ENCODE measurements at places on chromosomes 12 and 14.

DNA sequence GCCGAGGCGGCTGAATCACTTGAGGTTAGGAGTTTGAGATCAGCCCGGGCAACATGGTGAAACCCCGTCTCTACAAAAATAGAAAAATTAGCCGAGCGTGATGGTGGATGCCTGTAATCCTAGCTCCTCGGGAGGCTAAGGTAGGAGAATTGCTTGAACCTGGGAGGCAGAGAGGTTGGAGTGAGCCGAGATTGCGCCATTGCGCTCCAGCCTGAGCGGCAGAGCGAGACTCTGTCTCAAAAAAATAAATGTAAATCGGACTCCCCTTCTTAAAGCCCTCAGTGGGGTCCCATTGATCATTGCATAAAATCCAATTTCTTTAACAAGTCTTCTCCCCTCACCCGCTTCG, 908 bp downstream of the TDP1 start:
- no peak for DNase-seq

DNA sequence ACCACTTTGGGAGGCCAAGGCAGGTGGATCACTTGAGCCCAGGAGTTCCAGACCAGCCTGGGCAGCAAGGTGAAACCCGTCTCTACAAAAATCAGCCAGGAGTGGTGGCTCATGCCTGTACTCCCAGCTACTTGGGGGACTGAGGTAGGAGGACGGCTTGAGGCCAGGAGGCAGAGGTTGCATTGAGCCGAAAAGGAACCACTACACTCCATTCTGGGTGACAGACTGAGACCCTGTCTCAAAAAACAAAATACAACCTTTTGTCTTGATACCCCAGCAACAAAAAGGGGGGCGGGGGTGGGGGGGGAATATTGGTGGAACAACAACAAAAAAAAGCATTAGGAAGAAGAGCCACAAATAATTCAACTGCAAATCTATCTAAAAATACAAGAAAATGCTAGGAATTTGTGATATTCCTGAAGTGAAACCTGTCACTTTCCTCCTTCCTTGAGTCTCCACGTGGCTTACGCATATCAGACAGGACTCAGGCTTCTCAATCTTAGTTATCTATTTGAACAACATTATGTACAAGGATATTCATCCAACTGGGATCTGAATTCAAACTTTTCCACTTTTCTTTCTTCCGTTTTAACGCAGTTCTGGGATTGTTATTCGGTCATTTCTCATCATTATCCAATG, 1.3 kb downstream of the R3HDM2 start:
- no peak for DNase-seq

DNA sequence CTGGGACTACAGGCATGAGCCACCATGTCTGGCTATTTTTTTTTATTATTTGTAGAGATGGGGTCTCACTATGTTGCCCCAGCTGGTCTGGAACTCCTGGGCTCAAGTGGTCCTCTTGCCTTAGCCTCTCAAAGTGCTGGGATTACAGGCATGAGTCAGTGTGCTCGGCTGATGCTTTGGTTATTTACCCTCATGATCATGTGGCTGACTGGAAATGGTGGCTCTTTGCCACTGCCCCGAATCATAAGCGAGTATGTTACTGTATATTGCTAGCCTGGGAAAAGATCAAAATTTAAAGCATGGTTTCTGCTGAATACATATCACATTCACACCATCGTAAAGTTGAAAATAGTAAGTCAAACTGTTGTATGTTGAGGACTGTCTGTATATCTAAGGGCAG, 101.1 kb downstream of the RGS6 start:
- no peak for DNase-seq

DNA sequence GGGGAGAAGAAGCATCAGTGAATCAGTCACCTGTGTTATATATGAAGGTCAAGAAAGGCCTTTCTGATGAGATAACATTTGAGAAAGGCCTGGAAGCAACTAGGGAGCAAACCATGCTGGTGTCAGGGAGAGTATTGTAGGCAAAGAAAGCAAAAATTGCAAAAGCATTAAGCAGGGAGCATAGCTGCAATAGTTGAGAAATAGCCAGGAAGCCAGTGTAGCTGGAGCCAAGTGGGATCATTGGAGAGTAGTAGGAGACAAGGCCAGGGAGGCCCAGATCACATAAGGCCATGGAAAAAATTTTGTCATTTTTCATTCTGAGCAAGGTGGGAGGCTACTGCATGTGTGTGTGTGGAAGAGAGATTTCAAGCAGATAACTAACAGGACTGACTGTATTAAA, 18.8 kb upstream of the MAGOHB start:
- no peak for DNase-seq

GRCh38 chr12:52208424-52209165, 16.8 kb upstream of the KRT80 start:
- no peak for DNase-seq

DNA sequence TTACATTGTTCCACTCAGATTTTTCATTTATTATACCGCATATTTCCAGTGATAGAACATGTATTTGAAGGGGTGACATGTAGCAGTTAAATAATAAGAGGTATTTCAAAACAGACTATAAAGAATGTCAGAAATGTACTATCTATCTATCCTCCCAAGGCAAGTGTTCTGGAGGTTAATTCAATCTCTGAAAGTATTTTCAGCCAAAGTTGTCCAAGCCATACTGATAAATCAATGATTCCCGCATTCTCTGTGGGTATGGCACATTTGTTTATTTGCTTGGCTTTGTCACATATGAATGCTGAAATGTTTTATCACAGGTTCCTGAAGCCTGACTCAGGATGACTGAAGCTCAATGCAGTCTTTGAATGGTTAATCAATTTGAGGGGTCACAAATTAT, 35.8 kb downstream of the KCNH5 start:
- no peak for DNase-seq

- no peak for DNase-seq
Observed at GRCh38 chr14:87386524-87386923, 606.5 kb downstream of the GALC start.

DNA sequence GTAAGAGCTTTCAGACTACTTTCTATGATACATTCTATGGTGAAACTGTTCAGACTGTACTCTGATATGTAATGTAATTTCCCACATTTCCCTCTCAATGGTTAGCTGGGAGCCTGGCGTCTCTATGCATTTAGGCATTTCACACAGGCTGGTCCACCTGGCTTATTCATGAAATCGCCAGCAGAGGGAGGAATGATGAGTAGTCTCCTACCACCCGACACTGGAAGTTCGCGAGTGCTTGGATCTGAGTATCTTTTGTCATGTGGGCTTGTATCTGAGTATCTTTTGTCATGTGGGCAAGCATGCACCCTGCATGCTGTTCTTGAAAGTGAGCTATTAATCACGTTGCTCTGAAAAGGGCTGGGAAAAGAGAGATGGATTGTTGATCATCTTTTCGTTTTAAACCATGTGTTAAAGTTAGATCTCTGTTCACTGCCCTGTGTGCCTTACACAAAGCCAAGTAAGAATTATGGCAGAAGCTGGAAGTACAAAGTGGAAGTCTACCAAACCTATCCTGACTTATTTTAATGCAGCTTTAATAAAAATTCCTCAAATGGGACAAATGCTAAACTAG, 235.0 kb downstream of the ATP23 start:
- no peak for DNase-seq

DNA sequence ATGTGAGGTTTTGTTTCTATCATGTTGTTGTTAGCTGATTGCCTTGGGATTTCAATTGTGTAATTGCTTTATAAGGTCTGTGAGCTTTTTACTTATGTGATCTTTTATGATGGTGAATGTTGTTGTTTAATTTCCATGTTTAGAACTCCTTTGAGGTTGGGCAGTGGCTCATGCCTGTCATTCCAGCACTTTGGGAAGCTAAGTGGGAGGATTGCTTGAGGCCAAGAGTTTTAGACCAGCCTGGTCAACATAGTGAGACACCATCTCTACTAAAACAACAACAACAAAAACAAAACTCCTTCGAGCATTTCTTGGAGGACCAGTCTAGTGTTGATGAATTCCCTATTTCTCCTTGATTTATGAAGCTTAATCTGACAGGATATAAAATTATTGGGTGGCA, 102.1 kb upstream of the PMCH start:
- DNase-seq: no peak

- no peak for DNase-seq
Observed at GRCh38 chr12:132275110-132275531, 54.3 kb downstream of the GALNT9 start.

GRCh38 chr14:66824251-66824650, 316.3 kb downstream of the GPHN start:
- no peak for DNase-seq

DNA sequence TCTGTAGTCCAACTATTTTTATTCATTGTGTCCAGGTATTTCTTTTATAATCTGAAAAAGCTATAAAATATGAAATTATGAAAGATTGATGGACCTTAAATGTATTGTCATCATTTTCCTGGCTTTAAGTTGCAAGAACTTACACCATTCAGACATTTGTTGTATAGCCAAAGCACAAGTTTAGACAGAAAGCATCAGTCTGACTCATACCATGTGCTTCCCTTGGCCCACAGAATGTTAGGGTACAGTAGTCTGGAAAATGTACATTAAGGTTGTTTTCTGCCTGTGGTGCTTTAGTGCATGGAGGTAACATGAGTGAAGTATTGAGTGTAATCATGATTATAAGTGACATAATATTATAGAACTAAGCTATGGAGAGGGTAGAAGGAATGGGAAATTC, 1002.5 kb downstream of the BCL11B start:
- no peak for DNase-seq

DNA sequence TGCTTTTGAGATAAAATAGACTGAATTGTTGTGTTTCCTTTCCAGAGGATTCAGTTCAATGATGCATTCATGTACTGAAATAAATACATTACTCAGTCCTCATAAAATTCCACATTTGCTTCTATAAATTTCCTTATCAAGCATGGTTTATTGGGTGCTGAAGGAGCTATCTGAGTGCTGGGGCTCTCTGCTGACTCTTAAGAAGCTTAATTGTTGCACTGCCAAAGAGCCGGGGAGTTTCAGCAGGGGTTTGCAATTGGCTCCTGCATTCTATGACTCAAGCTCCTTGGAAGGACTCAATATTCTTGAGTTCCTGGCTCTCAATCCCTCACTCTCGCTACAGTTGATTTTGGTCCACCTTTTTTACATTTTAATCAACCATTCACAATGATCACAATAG, 69.8 kb upstream of the PYGL start:
- peak; percentile 6 for DNase-seq

DNA sequence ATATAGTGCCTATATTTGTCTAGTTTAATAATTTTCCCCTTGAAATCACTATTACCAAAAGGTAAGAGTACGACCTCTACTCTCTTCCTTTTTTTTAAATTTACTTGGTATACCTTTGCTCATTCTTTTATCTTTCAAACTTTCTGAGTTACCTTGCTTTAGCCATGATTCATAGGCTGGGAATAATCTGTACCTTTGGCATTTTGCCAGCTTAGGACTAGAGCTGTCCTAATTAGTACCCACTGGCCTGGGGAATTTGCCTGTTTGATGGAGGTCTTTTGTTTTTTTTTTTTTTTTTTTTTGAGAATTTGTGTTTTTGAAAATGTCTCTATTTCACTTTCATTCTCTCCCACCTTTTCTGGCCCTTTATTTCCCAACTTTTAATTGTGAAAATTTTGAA, 8.7 kb upstream of the SLC4A8 start:
- DNase-seq: no peak

DNA sequence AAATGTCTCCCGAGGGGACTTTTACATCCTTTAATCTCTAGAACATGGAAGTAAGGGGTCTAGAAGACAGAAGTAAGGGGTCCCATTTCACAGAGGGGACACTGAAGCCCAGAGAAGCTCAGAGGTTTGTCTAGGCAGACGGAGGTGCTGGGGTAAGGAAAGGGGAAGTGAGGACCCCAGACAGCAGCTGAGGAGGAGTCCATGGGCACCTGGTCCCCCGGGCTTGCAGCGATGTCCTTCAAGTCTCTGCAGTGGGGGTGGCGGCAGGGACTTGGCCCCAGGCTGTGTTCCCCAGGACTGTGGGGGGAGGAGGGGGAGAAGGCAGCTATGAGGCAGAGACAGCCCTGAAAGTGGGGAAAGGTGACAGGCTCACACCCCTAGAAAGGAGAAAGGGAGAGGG, 30.7 kb downstream of the DTX1 start:
- no peak for DNase-seq

DNA sequence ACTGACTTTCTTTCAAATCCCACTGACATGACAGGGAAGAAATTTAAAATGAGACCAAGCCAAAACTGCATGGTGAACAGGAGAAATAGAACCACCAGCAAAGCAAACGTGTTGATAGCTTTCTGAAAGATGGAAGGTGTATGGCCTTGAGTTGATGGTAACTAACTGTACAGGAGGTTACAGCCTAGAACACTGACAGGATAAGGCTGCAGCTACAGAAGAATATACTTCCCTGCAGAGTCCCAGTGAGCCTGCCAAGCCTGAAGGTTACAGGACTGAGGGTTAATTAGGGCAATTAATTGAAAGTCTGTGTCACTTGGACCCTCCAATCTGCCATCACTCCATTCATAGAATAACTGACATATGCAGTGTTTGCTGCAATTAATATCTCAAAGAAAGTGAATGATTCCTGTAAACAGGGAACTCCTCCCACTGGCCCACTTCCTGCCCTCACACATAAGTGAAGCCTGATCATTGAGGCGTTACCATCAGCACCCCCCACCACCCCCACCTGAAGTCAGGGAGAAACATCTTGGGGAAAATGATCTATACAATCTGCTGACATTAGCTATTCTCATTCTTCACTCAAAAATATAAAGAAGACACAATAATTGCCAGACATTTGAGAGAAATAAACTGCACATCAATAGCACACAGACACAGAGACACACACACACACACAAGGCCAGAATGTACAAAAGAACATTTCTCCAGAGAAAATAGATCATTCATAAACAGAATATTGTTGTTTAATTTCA, 73.4 kb downstream of the GTF2A1 start:
- no peak for DNase-seq

GRCh38 chr14:36935976-36936678, 236.3 kb downstream of the SLC25A21 start:
- no peak for DNase-seq

GRCh38 chr14:101173698-101174521, 270.4 kb upstream of the RTL1 start:
- no peak for DNase-seq

DNA sequence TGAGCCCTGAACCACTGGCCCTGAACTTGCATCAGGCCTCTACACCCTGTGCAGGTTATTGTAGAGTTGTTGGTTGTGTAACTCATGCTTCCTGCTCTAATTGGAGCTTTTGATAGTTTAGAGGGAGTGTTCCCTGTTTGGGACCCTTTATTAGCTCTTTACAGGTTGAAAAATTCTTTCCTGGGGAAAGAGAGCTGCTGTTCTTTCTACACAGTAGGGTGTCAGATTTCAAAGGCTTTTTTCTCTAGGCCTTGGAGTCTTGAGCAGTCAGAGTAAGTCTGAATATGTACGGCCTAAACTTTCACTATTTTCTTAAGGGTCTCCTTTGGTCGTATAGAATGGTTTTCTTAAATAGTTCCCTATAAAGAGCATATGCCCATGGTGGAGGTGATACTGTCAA, 60.8 kb upstream of the NEDD1 start:
- DNase-seq: no peak

GRCh38 chr12:62642486-62642885, 175.9 kb downstream of the MON2 start:
- DNase-seq: no peak

All from AG04450 (cell line).